ENCODE measurements at places on chromosomes 1 and 21. TPM values are rescaled to one million over a fixed set of nuclear protein-coding genes. Genes with fewer than 3 reads are reported as not detected.

DNA sequence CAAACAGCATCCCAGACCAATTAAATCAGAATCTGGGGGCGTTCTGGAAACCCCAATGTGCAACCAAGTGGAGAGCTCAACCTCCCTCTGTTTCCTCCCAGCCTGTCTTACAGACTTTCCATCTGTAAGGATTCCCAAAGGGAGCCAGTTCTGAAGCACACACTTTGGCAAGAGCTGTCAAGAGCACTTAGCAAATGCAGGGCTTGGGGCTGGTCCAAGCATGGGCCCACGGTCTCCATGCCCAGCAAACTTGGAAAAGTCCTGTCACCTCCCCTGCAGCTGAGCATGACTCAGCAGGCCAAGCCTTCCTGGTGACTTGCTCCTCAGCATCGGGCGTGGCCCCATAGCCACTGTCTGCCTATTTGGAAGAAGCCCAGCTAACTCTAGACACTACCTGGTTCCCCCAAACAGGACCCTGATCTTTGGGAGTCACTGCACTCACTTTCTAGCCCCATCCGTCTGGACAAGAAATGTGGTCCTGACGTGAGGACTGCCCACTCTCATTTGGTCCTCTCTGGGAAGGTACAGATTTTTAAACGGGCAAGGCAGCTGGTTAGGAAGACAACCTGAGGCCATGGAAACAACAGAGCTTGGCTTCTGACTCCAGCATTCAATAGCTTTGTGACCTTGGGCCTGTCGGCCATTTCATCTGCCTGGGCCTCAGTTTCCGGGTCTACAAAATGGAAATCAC lies 16.9 kb downstream of the SLC2A1 start:
- DNase-seq: no peak

GRCh38 chr1:84286071-84286470 lies 15.4 kb upstream of the SAMD13 start:
- DNase-seq: no peak

DNA sequence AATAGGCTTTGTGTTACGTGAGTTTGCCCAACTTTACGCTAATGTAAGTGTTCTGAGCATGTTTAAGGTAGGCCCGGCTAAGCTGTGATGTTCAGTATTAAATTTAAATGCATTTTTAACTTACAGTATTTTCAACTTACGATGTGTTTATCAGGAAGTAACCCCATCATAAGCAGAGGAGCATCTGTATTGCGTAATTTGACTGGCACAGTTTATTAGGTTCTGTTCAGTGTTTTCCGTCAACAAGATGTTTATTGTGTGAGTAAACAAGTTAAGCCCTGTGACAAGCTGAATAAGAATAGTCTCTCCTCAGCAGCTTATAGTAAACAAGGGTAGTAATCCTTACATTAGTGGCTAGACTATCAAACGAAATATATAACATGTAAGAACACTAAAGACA lies 27.2 kb upstream of the SHISA4 start:
- DNase-seq: no peak

- DNase-seq: no peak
These were observed 44.4 kb downstream of the COLGALT2 start for GRCh38 chr1:183993132-183993531.

- DNase-seq: no peak
These were observed 31.4 kb downstream of the DDR2 start for GRCh38 chr1:162663589-162664106.

DNA sequence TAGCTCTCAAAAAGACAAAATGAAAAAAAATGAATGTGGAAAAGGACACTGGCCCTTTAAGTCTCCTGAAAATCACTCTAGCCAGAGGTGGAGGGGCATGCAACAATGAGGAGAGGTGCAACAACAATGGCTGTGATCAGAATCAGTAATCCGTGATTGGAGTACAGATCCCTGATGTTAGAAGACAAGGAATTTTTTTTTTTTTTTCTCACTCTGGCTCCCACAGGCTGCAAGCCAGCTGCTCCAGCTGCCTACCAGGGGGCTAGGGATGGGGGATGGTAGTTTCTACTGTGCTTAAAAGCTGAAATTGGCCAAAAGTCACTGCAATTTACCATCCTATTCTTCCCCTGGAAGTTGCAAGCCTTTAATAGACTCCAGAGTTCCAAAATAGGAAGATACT lies 54.5 kb downstream of the STYXL2 start:
- no peak for DNase-seq

- no peak for DNase-seq
These were observed 68.4 kb downstream of the USP24 start for GRCh38 chr1:55146781-55147180.

- no peak for DNase-seq
These were observed 8.4 kb downstream of the CFAP126 start for GRCh38 chr1:161359291-161359690.

DNA sequence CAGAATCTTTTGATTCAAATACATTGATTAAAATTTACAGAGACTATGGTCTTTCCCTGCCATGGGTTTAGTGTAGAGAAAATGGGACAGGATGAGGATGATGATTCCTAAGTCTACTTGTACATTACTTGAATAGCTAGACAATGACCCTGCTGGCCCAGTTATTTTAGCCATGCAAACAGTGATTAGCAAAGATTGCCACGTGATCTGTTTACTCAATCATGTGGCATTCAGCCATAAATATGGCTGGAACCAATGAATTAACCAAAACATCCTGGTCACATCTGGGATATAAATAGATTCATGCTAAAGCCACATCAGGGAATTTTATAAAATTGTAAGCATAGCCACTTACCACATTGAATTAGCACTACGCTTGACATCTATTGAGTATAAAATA lies 167.3 kb downstream of the PBX1 start:
- DNase-seq: no peak

- no peak for DNase-seq
These were observed 20.2 kb downstream of the COL18A1 start for GRCh38 chr21:45424854-45425795.

- DNase-seq: no peak
These were observed 47.0 kb downstream of the F5 start for GRCh38 chr1:169538998-169539871.

DNA sequence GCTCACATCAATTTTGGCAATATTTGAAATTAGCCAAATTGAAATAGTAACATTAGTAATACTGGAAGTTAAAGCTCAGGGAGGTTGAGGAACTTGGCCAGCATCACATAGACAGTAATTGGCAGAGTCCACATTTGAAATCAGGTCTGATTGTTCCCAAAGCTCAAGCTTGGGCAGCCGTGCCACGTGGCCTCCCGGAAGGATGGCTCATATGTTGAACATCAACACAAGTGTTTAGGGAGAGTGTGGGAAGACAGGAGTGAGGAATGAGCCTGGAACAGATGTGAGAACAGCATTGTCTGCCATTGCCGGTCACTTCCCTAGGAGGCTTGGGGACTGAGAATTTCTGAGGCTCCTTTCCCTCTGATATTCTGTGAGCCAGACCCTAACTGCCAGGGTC lies 40.2 kb upstream of the RBM15 start:
- DNase-seq: no peak

DNA sequence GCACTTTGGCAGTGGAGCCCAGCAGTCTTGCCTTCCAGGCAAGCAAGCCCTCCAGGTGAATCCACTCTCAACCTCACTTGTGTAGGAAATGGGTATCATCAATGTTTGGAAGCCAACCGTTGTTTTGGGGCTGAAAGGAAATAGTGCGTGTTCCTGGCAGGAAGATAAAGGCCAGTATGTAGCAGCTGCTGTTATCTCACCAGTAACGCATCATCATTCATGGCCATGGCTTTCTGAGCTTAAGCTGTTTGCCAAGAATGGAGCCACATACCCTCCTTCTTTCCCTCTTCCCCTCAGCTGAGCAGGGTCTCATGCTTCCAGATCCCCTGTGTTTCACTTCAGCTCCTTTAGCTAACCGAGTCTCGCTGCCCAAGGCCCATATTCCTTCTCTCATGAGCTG lies 2.2 kb upstream of the PDPN start:
- DNase-seq: no peak

GRCh38 chr1:115398745-115399144 lies 60.7 kb upstream of the NGF start:
- no peak for DNase-seq

DNA sequence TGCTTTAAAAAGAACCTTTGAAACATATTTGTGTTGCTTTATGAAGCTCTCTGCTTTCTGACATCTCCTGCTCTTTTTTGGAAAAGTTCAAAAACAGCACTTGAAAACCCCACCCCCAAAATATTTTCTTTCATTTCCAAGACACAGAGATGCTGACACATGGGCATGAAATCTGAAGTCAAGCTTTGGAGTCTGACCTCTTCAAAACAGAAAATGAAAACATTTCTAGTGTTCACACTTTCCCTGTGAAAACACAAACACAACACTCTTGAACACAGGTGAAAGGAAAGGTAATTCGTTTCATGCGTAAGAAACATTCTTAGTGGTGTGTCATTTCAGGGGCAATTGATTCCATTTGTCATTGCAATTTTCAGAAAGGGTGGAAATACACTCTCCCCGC lies 10.8 kb downstream of the NGF start:
- DNase-seq: no peak

- no peak for DNase-seq
These were observed 9.1 kb downstream of the ITGB2 start for GRCh38 chr21:44911384-44912157.

- no peak for DNase-seq
These were observed 62.4 kb downstream of the FGGY start for GRCh38 chr1:59359325-59359724.

DNA sequence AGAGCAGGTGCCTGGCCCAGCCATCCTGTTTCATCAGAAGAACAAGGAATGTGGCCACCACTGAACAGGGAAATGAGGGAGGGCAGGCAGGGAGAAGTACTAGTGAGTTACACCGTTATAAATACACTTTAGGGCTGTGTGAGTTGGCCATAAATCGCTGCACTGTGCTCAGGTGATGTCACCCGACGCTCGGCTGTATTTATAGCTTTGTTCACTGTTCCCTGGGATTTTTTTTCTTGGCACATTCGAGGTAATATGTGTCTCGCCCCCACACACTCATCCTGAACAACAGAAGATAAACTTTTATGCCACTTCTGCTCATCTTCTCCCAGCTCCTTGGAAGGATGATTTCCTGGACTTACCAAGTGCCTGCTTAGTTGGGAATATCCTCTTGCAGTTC lies 9.0 kb upstream of the KIRREL1 start:
- DNase-seq: no peak

- DNase-seq: no peak
These were observed 35.7 kb upstream of the ARHGAP29 start for GRCh38 chr1:94273111-94273510.

GRCh38 chr1:63703701-63704107 lies 70.1 kb upstream of the ROR1 start:
- DNase-seq: no peak

- DNase-seq: no peak
These were observed 37.4 kb downstream of the DENND1B start for GRCh38 chr1:197737916-197738315.

The OPRD1 gene
- total RNA-seq: 0.10 TPM

The GCLM gene
- 13.2 TPM for total RNA-seq

The MEX3A gene
- 12.7 TPM for total RNA-seq

The PADI1 gene
- total RNA-seq: 0.41 TPM

The RBP7 gene
- total RNA-seq: not detected

The FAM163A gene
- total RNA-seq: not detected

The PEX11B gene
- 28.3 TPM for total RNA-seq

The CRNN gene
- not detected for total RNA-seq

The BRINP3 gene
- not detected for total RNA-seq

The PTPRF gene
- 54.6 TPM for total RNA-seq

The KANK4 gene
- 1.3 TPM for total RNA-seq

The TRIM45 gene
- total RNA-seq: 6.0 TPM

The COL9A2 gene
- 4.9 TPM for total RNA-seq

Data from chondrocyte (in vitro differentiated cells).